Activated CD4-positive, alpha-beta T cell treated with anti-CD3 and anti-CD28 coated beads, Interleukin-2, Interleukin-6, amounts not matched to agents 100 ng/mL and 50 ng/mL, durations not matched to agents 16 hours and 8 hours (primary cell): ENCODE measurements at places on chromosomes 13 and 19.

DNA sequence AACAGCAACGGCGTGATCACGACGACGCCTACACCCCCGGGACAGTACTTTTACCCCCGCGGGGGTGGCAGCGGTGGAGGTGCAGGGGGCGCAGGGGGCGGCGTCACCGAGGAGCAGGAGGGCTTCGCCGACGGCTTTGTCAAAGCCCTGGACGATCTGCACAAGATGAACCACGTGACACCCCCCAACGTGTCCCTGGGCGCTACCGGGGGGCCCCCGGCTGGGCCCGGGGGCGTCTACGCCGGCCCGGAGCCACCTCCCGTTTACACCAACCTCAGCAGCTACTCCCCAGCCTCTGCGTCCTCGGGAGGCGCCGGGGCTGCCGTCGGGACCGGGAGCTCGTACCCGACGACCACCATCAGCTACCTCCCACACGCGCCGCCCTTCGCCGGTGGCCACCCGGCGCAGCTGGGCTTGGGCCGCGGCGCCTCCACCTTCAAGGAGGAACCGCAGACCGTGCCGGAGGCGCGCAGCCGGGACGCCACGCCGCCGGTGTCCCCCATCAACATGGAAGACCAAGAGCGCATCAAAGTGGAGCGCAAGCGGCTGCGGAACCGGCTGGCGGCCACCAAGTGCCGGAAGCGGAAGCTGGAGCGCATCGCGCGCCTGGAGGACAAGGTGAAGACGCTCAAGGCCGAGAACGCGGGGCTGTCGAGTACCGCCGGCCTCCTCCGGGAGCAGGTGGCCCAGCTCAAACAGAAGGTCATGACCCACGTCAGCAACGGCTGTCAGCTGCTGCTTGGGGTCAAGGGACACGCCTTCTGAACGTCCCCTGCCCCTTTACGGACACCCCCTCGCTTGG, 966 bp downstream of the JUNB start:
- DNase-seq = peak; percentile 87

DNA sequence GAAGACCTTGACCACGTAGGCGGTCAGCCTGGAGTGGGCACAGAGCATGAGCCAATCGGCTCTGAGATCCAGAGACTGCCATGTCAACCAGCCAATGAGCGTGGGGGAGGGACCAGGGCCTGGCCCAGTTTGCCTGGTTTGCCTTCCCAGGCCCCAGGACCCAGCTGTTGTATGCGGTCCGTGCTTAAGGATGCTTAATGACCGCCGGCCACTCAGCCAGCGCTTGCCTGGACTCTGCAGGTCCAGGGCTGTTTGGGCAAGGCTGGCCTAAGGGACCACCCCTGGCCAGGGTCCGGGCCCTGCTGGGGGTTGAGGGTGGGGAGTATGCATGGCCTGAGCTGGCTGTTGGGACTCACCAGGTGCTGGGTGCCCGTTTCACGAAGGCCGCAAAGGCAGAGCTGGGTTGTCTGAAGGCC, 23.1 kb upstream of the TNFSF14 start:
- DNase-seq = no peak

DNA sequence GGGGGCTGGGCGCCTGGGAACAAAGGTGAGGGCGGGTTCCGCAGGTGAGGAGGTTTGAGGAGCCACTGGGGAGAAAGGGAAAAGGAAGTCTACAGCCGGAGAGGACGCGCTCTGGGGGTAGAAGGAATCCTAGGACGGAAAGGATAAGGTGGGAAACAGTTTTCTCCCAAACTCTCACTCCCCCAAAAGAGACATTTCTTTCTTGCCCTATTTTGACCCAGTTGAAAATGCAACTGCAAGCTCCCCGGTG, 651 bp upstream of the POLR1D start:
- no peak for DNase-seq

DNA sequence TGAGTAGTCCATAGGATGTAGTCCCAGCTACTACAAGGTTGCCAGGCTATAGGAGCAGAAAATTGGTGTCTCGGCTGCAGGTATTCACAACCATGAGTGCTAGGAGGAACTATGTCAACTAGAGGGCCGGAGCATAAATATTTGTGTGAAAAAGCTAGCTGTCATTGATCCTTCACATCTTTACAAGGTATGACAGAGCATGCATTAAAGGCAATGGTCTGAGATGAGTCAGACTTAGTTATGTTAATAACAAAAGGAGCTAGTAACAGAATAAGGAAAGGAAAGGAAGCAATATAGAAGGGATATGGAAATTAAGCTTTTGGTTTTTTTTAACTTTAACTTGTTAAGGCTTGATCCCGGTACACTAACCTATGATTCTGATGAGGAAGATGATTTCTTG, 40.9 kb upstream of the PSG9 start:
- no peak for DNase-seq

DNA sequence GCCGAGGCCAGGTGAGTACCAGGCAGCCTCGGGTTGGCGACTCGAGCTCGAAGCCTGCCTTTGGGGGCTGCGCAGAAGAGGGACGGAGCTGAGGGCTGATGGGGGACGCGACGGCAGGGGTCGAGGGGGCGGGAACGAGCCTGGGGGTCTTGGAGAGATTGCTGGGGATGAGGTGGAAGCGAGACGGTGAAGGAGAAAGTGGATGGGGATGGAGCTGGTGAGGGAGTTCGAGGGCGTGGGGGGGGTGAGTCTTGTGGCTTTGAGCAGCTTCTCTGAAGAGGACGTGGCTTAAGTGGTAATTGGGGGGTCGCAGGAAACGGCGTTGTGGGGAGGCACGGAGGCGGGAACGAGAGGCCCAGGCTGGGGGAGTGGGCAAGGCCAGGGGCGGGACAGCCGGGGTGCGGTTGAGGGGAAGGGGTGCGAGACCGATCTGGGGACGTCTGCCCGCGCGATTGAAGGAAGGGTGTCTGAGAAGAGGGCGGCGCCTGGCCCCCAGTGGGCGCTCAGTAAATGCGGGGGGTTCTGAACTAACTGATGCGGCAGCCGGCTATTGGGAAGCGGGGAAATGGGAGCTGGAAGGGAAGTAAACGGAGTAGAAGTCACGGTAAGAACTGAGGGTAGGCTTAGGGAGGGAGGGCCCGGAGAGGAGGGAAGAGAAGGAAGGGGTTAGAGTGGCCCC, 426 bp downstream of the MYO9B start:
- DNase-seq = peak; percentile 52

- DNase-seq = peak; percentile 27
Measured at GRCh38 chr13:114067886-114068651, 64.4 kb downstream of the RASA3 start.

GRCh38 chr13:24035411-24035810, 125.1 kb upstream of the SPATA13 start:
- DNase-seq = no peak

DNA sequence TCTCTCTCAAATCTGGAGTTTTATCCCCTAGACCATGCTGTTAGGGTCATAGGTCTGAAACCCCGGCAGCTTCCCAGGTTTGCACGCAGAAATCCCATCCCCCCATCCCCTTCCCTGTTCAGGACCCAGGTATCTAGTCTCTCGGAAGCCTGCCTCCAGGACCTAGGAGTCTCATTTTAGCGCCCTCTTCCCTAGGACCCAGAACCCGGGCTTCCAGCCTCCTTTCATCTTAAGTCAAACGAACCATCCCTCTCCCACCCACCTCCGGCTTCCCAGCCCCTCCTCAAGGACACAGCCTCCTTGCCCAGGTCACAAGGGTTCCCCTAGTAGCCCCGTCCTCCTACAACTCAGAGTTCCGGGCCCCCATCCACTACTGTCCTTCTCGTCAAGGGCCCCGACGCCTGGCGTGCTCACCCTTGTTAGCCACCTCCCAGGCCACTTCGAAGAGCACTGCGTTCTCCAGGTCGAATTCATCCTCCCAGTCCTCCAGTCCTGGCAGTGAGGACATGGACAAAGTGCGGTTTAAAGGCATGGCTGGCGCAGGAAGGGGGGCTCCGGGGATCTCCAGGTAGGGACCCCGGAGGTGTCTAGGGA, 431 bp downstream of the GYS1 start:
- DNase-seq = no peak

GRCh38 chr13:112532837-112533745, 54.9 kb downstream of the TUBGCP3 start:
- peak; percentile 11 for DNase-seq

DNA sequence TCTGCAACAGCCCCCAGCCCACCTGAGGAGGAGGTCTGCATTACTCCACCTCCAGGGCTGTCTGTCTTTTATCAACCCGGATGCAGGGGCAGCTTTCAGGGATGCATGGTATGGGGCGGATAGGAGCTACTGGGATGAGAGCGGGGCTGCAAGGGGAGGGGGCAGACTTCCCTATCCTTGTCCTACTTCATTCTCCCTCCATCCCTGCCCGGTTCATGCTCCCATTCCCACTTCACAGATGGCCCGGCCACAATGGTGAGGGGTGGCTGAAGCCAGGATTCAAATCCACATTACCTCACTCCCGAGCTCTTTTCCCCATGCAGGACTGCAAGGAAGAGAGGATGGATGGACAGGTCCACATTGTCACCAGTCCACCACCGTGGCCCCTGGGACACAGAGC, 40.5 kb upstream of the VSTM2B start:
- DNase-seq = no peak

DNA sequence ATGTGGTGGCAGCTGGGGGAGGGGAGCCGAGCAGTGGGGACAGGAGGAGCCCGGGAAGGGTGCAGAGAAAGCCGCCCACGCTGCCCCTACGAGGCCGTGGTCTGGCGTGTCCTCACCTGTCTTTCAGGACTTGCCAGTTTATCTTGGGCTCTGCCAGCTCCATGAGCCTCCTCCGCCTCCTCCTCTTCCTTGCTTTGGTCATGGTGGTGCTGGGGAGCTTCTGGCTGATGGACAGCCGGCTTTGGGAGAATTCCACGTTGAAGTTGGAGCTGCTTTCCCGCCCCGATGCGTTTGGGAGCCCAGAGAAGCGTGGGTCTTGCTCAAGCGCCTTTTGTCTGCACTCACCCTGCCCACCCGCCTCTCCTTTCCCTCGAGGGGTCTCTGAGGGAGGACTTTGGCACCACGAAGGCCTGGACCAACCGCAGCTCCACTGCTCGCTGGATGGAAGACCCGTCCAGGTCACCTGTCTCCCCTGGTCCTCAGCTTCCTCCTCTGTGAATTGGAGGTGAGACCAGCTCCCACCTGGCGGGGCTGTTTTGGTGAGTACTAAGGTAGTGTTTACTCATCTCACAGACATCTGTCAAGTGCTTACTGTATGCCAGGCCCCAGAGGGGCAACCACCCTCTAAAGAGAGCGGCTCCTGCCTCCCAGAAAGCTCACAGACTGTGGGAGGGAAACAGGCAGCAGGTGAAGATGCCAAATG, 29.7 kb upstream of the MIER2 start:
- no peak for DNase-seq

GRCh38 chr13:39556866-39557265, 46.1 kb downstream of the LHFPL6 start:
- no peak for DNase-seq

- DNase-seq = peak; percentile 68
Measured at GRCh38 chr13:30616927-30617314, 799 bp upstream of the USPL1 start.

DNA sequence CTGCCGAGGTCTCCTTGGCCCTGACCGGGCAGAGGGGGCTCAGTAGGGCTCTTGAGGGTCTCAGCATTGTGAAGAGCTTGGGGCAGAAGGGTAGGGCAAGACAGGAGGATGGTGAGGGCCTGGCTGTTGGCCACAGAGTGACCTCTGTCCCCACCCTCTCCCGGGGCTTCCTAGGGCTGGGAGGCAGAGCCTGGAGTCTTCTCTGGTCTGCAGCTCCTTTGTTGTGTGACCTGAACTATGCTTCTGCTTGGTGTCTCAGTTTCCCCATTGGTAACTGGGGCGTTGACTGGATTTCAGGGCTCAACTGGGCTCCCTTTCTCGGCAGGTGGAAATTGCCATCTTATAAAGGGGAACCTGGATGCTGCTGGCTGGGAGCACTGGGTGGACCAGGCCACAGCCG, 30.1 kb upstream of the PEPD start:
- no peak for DNase-seq

- no peak for DNase-seq
Measured at GRCh38 chr19:42091300-42091699, 15.3 kb downstream of the ZNF574 start.

DNA sequence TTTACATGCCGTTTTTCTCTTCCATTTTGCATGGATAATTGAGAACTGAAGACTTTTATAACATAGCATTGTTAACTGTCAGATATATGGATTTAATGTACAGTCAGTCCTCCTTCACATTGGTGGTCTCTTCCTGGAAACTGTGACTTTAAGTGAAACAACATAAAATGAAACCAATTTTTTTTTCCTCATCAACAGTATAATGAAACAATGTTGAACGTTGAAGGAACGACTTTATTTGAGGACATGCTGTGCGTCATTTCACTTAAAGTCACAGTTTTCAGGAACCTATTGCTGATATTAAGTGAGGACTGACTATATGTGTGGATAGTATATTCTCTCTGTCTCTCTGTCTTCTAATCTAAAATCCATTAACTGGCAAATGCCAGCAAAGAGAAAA, 54.8 kb downstream of the COG3 start:
- peak; percentile 34 for DNase-seq

GRCh38 chr13:81199956-81200355, 859.0 kb upstream of the SPRY2 start:
- DNase-seq = no peak
